ENCODE measurements at places on chromosomes 13 and 19.

DNA sequence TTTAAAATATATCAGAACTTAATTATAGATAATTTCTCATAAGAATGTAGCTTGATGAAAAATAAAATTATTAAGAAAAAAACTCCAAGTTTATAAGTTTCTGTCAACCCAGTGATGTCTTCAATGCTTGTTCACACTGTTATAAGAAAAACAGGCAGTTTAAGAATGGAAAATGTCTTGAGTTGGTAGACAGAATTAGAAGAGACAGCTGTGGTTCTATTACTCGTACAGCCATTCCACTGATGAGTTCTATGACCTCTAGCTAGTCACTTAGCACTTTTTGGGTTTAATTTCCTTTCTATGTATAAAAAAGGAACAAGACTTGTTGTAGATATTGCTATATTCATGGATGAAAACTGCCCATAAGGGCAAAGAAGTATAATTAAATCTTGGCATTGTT, 1013.1 kb upstream of the ATXN8OS start:
- no peak for DNase-seq

- no peak for DNase-seq
These were observed 7.4 kb downstream of the FZR1 start for GRCh38 chr19:3513229-3514140.

GRCh38 chr13:27077451-27077850, 94.2 kb downstream of the USP12 start:
- DNase-seq = no peak

GRCh38 chr19:30897034-30897433, 452.2 kb downstream of the TSHZ3 start:
- no peak for DNase-seq

GRCh38 chr19:8116437-8117293, 32.7 kb downstream of the FBN3 start:
- DNase-seq = no peak

DNA sequence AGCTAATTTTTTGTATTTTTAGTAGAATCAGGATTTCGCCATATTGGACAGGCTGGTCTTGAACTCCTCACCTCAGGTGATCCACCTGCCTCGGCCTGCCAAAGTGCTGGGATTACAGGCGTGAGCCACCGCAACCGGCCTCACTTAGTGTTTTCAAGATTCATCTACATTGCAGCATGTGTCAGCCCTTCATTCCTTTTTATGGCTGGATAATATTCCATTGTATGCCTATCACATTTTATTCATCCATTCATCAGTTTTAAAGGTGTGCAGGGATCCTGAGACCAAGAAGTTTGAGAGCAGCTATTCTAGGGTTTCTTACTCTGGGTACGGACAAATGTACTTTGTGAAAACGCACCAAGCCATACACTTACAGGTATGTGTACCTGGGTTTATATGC, 9.1 kb downstream of the COQ8B start:
- DNase-seq = no peak

- no peak for DNase-seq
These were observed 55.4 kb downstream of the SACS start for GRCh38 chr13:23377983-23378632.

DNA sequence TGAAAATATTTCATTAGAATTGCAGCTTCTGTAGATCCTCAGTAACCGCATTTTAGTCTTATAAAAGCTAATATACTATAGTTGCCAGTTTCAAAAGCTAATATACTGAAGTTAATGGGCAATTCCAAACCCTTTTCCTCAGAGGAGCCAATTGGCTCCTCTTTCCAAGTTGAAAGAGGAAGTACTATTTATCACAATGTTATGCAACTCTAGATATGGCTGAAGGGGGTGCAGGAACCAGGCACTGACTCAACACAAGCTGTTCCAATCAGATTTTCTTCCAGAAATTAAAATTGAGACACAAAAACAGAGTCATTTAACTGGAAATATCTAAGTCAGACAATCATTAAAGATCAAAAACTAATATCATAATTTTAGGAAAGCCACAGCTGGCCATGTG, 258.9 kb downstream of the PCDH20 start:
- DNase-seq = no peak

DNA sequence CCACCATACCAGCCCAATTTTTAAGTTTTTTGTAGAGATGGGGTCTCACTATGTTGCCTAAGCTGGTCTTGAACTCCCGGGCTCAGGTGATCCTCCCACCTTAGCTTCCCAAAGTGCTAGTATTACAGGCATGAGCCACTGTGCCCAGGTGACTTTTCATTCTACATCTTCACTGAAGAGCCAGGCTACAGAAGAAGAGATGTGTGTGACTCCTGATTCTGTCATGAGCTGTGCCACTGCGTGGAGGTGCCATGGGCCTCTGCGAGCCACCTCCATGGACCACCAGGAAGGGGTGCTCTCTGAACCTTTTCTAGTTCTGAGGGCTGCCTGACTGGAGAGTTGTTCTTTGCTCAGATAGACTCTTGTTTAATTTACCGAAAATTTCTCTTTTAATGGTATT, 56.6 kb upstream of the RANBP3 start:
- no peak for DNase-seq

DNA sequence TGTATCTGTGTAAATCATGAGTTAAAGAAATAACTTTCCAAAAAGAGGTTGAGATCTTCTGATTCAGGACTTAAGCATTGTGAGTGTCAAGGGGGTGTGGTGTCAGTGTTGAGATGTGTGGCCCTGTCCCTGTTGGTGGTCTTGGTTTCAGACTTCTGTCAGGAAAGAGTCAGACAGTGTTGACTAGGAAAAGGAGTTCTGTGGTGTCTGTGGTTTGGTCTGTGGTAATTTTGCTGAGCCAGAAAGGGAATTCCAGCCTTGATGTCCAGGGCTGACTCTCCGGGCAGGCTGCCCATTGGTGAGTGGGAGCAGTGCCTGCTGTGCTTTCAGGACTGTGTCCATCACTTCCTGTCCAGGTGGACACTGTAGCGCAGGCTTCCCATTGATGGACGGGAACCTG, 39.8 kb upstream of the IGFL4 start:
- no peak for DNase-seq

- DNase-seq = no peak
These were observed 73.9 kb downstream of the WTIP start for GRCh38 chr19:34555447-34555846.

- DNase-seq = no peak
These were observed 18.3 kb upstream of the ENOX1 start for GRCh38 chr13:43805071-43805468.

DNA sequence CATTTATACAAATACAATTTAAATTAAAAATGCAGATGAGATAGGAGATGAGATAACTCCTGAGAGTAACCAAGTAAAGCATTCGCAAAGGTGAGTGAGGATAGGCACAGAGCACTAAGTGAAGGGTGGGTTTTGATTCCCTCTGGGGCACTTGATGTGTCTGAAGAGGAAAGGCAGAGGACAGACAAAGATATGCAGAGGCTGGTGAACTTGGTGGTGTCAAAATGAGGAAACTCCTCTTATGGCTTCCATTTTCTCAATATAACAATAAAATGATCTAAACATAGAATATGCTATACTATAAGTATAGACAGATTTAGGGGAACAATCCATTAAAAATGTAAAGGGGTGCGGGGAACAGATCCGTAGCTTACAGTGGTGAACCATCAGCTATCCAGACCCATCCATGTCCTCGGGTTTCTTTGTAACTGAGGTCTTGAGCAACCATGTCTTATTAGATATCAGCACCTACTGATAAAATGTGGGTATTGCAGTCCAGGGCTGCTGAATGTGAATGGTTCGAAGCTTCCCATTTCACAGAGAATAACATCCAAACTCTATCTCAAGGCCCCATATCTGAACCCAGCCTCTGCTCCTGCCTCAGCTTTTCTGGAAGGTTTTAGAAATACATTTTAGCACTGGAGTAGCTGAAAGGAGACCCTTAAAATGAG, 73.9 kb upstream of the SLC10A2 start:
- DNase-seq = no peak

DNA sequence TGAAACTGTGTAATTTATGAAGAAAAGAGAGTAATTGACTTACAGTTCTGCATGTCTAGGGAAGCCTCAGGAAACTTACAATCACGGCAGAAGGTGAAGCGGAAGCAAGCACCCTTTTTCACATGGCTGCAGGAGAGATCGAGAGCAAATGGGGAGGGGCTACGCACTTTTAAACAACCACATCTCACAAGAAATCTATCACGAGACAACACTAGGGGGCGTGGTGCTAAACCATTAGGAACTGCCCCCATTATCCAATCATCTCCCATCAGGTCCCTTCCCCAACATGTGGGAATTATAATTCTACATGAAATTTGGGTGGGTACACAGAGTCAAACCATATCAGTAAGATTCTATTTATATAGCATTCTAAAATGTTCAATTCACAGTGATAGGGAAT, 114.8 kb upstream of the TRPC4 start:
- no peak for DNase-seq

DNA sequence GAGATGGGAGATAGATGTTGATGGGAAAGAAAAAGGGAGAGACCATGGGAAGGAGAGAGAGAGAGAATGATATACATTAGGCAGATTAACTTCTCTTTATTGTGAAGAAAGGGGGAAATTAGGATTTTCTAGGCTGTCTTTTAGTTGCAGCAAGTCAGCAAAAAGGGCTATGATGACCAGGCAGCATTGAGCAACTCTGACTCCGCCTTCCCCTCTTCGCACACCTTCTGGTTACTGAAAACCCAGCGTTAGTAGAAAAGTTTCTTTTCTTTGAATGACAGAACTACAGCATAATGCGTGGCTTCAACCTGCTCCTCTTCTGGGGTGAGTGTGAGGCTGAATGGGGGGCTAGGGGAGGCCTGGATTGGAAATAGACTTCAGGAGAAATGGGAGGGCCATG, at the start of gene ADGRE1:
Gene ADGRE1, plus strand, starts transcription at position 264 of the 400 bp plus-strand sequence. Its CDS starts 30 bp downstream, at position 294.
- no peak for DNase-seq

DNA sequence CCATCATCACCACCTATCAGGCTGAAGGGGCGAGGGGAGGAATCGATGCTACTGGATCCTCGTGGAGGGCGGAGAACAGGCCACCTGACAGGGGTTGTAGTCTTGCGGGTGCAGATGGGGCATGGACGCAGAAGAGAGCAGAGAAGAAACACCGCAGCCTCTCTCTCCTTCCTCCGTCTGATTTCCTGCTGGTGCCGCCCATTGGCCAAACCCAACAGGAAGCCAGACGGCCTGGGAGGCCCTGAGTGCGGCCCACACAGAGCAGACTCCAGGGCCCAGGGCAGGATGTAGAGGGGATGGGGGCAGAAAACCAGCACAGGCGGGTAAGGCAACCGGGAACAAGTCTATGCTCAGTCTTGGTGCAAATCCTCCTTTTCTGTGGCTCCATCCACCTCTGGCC, 15.4 kb downstream of the CEBPA start:
- DNase-seq = no peak

- DNase-seq = no peak
These were observed 849 bp upstream of the TCF3 start for GRCh38 chr19:1653300-1653628.

- no peak for DNase-seq
These were observed 22.8 kb upstream of the RNF17 start for GRCh38 chr13:24741016-24741662.

All from stimulated activated CD8-positive, alpha-beta memory T cell treated with anti-CD3 and anti-CD28 coated beads, Interleukin-15, amount 100 ng/mL, for 24 hours (primary cell).